ELF-1 (cell line): ENCODE measurements at places on chromosomes 7 and 10.

GRCh38 chr7:137771273-137771672 lies 75.5 kb downstream of the DGKI start:
- no peak for DNase-seq

GRCh38 chr7:27185013-27185853 lies at the start of gene HOXA11:
Gene HOXA11, minus strand, starts transcription at chr7:27185232. Its CDS starts 88 bp downstream, at chr7:27185144.
- DNase-seq: peak; percentile 67

- DNase-seq: no peak
Observed at GRCh38 chr7:142698429-142698828, 50.8 kb upstream of the PRSS1 start.

GRCh38 chr10:111890046-111890445 lies 293.5 kb downstream of the GPAM start:
- no peak for DNase-seq

DNA sequence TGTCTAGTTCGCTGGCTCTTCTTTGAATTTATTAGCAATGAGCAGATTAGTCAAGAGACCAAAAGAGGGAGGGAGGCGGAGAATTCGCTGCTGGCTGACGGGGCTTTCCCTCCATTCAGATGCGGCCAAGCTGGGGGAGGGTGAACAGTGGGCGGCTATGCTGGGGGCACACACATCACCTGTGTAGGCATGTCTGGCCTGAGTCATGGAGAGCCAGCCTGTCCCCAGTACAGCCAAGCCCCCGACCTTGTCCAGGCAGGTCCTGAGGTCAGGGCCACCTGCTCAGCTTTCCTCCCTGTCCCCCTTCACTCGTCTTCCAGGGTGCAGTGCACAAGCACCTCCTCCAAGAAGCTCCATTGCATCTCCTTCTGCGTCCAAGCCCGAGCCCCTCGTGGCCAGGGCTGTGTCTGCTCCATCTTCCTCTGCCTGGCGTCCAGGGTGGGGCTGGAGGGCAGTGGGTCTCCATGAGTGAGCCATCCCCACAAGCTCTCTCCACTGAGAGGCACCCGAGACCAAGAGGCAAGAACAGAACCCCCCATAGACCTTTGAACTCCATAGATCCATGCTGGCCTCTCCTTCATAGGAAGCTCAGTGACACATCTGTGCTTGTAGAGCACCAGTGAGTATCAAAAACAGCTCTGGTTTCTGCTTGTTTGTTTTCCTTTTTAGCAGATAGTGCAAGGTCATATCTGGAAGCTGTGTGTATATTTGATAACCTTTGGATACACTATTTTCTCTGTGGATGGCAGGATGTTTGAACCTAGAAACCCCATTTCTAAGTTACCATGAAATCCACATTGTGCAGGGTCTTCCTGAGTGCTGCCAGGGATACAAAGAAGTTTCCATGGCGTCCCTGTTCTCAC lies 1.9 kb upstream of the DEPP1 start:
- no peak for DNase-seq

GRCh38 chr10:31062856-31063255 lies 31.2 kb upstream of the ZNF438 start:
- DNase-seq: no peak

- no peak for DNase-seq
Observed at GRCh38 chr7:146660839-146661238, 544.2 kb downstream of the CNTNAP2 start.

DNA sequence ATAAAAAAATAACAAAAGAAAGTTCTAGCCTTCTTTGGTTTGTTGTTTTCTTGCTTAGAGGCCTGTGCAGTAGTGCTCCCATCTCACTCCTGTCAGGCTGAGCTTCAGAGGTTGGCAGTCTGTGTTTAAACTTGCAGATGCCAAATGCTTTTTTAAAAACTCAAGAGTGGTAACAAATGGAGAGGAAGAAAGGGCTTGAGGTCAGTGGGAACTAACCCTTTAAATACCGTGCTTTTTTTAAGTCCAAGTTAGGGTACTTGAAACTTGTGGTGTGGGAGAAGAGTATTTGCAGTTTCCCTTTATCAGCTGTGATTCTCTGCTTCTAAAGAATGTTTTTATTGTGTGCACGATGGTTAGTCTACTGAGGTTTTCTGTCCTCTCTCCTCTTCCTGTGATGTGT lies 29.4 kb downstream of the ZRANB1 start:
- DNase-seq: no peak

- no peak for DNase-seq
Observed at GRCh38 chr10:108167766-108168165, 1003.3 kb upstream of the SORCS1 start.

DNA sequence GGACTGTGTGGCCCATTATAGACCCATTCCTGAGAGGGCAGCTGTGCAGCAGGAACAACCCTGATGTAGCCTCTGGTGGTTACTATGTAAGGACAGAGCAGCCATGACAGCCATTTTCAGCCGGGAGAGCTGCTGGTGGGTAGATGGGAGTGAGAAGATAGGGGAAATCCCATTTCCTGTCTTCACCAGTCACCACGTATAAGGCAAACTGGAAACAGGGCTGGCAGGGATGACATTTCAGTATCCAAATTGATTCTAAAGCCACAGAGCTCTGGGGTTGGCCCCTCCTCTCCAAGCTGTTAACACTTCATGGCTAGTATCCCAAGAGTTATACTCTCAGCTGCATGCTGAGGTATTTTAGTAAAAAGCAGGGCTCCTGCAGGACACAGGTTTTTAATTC lies 15.2 kb upstream of the FZD1 start:
- no peak for DNase-seq

DNA sequence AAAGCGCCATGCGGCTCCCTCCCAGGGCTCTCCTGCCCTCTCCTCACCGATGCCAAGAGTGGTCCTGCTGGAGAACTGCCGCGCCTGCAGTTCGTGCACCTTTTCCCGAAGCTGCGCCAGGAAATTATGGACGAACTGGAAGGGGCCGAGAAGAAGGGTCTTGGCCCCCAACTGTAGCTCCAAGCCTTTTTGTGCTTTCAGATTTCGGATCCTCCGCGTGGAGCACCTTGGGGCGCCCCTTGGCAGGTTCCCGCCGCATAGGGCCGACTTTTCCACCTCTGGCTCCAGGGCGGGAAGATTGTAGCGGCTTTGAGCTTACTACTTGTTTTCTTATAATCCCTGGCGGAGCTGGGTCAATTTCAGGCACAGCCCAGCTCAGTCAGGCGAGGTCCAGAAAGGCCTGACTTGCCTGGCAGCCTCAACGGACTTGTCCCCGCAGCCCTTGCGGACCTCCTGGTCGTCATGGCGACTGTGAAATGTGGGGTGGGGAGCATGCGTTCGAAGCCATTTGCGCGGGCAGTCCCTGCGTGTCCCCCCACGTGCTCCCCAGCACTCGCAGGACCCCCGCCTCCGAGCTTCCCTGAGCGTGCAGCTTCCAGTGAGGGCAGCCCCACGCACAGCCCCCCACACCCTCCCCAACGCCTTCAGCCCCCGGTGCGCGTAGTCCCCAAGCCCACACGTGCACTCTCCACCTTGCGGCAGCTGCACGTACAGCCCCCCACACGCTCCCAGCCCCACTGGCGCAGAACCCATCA lies 129.9 kb downstream of the KBTBD2 start:
- peak; percentile 54 for DNase-seq

- DNase-seq: peak; percentile 80
Observed at GRCh38 chr10:44300666-44301649, 83.9 kb downstream of the CXCL12 start.

DNA sequence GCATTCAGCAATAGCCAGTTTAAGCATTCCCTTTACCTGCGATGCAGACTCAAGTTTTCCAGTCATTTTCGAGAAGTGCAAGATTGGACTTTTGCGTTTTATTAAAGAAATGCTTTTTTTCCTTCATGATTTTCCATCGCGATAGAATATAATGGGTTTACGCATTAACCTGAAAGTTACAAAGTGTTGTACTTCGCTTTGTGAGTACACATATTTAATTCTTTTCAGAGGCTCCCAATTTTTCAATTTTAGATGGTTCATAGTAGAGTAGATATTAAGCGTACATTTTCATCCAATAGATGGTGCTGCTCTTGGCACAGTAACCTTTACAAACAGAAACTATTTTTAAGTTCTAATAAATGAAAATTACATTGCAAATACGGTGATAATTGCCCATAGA lies 1.3 kb downstream of the PTPRZ1 start:
- DNase-seq: no peak

- DNase-seq: no peak
Observed at GRCh38 chr7:27619492-27619891, 43.2 kb downstream of the HIBADH start.

GRCh38 chr10:63562857-63563256 lies 41.7 kb downstream of the REEP3 start:
- DNase-seq: no peak

DNA sequence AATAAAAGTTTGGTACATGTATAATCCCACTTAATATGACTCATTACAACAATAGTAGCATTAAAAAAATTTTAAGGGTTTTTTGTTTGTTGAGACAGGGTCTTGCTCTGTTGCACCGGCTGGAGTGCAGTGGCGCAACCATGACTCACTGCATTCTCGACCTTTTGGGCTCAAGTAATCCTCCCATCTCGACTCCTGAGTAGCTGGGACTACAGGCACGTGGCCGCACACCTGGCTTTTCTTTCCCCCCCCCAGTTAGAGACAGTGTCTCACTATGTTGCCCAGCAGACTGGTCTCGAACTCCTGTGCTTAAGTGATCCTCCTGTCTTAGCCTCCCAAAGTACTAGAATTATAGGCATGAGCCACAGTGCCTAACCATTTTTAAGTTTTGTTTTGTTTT lies 40.7 kb downstream of the KMT2C start:
- peak; percentile 27 for DNase-seq

- no peak for DNase-seq
Observed at GRCh38 chr10:70923696-70924095, 35.3 kb upstream of the PCBD1 start.

GRCh38 chr10:77638321-77639101 lies 903 bp upstream of the KCNMA1 start:
- DNase-seq: peak; percentile 34

GRCh38 chr10:110834629-110835301 lies 37.0 kb upstream of the PDCD4 start:
- DNase-seq: peak; percentile 86
